Bronchial epithelial cell (primary cell): ENCODE measurements at places on chromosomes 2 and 18. TPM values are rescaled to one million over a fixed set of nuclear protein-coding genes. Genes with fewer than 3 reads are reported as not detected.
A peak's percentile ranks its signal among the peaks of the same experiment; 100 is the strongest.

Gene ZFP36L2
- total RNA-seq, result 4.4 and 8.2 TPM in 2 replicates

Gene ABCB11
- total RNA-seq, result 0.26 TPM in 2 replicates

Gene SGPP2
- 9.7 and 40.1 TPM in 2 replicates for total RNA-seq

Gene CCDC150
- 2.4 and 3.3 TPM in 2 replicates for total RNA-seq

Gene GALNT13
- total RNA-seq, result 0.26 and 1.3 TPM in 2 replicates

Gene TMEM214
- 15.8 and 17.3 TPM in 2 replicates for total RNA-seq

Gene G6PC2
- not detected in 2 replicates for total RNA-seq

- no peak for DNase-seq
Observed at GRCh38 chr2:3613524-3613905, 18.6 kb downstream of the COLEC11 start.

DNA sequence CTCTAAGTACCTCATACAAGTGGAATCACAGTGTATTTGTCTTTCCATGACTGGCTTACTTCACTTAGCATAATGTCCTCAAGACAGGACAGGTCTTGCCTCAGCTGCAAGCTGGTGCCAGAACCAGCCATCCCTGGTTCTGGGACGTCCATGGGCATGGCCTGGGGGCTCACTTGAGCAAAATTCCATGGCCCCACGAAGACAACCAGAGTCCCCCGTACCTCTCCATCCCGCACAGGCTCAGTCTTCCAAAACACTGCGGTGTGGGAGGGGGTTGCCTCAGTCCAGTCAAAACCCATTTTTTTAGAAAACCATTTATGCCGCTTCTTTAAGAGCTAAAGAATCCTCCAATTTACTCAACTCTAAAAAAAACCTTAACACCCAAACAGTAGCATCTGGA is 21.7 kb upstream of the CABLES1 start:
- peak; percentile 31 for DNase-seq

- DNase-seq, result no peak
Observed at GRCh38 chr2:25159949-25160348, 8.4 kb downstream of the POMC start.

DNA sequence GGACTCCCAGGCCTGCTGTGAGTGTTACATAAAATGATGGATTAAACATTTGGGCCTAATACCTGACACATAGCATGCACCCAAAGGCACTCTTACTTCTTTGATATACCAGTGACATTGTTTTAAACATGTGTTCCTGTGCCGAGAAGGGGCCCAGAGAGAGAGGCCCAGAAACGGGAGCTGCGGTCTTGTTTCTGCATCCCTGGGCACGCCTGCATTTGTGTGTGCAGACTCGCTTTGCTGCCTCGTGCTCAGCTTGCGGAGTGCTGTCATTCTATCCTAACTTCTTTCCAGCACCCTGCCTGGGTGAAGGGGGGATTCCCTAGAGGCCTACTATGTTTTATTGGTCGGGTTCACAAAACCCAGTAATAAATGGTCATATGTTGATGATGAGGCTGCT is 666.2 kb upstream of the HS6ST1 start:
- DNase-seq, result no peak

DNA sequence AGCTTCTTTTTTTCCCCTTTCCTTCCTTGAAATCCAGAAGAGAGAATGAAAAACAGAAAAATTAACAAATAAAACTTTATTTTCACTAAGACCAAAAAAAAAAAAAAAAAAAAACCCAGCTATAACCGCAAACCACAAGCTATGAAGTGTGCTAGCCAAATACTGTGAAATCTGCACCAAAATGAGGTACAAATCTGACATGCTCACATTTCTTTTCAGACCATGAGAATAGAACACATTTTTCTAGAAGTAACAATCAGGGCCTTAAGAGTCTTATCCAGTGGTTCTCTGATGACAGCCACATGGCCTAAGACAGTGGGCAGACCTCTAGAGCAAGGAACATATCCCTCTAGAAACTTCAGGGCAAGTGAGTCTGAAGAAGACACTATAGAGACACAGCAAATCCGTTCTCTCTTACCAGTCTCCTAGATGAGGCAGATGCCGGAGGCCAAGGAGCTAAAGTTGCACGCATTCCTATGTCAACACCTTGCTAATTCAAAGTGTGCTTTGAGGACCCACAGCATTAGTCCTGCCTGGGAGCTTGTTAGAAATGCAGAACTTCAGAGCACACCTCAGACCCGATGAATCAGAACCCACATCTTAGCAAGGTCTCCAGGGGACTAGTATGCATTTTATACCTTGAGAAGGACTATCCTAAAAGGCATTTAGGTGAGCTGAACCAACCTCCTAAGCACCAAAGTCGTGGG is 317.1 kb downstream of the MYCN start:
- DNase-seq, result no peak

DNA sequence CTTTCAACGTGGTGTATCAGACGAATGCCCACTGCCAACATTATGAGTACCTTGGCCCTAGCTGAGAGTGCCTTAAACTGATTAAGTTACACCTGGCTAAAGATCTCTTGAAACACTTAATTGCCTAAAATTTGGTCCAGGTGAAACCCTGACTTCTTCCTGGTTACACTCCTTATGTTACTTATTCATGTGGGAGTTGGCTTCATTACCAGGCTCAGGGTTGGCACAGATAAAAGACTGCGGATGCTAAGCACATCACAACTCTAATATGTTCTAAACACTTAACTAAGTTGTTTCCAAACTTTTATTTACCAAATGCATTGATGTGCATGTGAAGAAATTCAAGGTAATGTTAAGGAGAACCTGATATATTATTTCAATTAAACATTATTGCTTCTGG is 298.9 kb downstream of the TCF4 start:
- no peak for DNase-seq

DNA sequence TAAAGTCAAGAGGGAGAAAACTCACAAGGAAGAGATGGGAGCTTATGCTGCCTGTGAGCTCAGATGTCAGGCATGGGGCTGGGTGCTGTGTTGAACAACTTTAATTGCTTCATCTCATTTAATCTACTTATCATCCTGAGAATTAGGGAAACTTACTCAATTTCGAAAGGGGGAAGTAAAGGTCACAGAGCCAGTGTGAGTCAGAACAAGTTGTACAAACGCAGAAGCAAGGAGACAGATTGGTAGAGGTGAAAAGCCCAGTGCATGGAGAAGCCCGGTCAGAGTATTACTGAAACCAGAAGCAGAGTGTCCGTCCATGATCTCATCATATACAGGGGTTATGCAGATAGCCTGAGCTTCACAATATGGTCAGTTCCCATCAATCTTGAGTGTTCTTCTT is 281.1 kb upstream of the POU3F3 start:
- DNase-seq, result no peak

- DNase-seq, result no peak
Observed at GRCh38 chr18:32669549-32670165, 103.2 kb downstream of the KLHL14 start.

GRCh38 chr2:8432706-8433336 is 249.0 kb upstream of the ID2 start:
- no peak for DNase-seq

DNA sequence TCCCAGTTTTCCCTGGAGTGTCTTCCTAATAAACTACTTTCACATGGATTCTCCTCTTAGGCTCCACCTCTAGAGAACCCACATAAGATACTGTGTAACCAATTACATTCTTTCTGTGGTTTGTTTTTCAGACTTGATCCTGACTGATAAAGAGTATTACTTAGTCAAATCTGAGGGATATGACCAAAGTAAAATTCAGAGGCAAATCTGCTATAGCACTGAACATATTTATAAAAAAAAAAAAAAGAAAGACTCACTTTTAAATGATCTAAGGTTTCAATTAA is 13.9 kb downstream of the CKAP2L start:
- DNase-seq, result no peak

DNA sequence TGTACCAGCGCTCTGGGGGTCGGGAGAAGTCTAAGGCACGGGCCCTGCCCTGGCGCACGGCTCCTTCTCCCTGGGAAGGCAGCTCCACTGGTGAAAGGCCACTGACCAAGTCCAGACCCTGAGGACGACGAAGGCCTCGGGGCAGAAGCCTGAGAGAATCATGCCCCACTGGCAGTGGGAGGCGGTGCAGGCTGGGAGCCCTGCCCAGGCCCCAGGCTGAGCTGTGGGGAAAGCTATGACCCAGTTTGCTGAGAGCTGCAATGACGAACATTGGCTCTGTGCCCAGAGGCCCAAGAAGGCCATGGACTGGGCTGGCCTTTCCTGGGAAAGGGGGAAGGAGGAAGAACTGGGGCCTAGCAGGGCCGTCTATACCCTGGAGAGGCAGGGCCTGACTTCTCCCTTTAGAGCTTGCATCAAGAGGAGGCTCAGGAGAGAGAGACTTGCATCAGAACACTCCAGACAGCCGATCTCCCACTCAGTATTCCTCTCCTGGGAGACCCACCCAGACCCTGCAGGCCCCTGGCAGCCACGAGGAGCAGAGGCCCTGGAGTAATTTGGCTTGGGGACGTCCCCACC is 32.9 kb downstream of the HS1BP3 start:
- DNase-seq, result peak; percentile 82

GRCh38 chr2:127003070-127003800 is 103.7 kb downstream of the BIN1 start:
- no peak for DNase-seq
